ENCODE measurements at places on chromosomes 1 and 21.

- no peak for DNase-seq
Observed at GRCh38 chr1:203473781-203474305, 1.8 kb upstream of the PRELP start.

- no peak for DNase-seq
Observed at GRCh38 chr1:46983166-46983829, 40.2 kb upstream of the CYP4X1 start.

DNA sequence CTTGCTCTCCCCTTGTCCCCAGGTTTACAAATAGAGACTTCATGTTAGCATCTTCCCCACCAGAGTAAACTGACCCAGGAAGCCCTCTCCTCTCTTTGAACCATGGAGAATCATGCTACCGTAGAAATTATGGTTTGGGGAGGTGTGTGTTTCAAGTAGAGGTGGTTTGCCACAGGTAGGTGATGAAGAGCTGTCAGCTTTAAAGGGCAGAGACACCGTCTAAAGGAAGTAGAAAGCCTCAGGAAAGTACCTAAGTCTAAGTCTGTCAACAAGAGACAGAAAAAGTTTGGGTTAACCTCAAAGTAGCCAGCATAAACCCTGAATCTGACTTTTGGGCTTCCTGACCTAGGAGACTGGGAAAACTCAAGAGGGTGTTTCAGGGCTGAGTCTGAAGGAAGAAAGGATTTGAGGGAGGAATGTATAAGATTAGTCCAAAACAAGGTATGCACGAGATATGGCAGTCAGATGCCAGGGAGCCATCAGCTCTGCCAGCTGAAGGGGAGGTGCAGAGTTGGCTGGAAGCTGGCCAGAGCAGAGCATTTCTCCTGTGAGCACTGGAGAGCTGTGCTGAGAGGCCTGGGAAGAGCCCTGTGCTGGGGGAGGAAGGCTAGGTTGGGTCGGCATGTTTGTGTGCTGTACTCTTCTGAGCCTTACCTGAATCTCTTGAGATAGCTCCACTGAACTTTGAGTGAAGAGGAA is 14.3 kb downstream of the ADAMTSL4 start:
- no peak for DNase-seq

- no peak for DNase-seq
Observed at GRCh38 chr1:171455967-171456366, 29.4 kb upstream of the PRRC2C start.

DNA sequence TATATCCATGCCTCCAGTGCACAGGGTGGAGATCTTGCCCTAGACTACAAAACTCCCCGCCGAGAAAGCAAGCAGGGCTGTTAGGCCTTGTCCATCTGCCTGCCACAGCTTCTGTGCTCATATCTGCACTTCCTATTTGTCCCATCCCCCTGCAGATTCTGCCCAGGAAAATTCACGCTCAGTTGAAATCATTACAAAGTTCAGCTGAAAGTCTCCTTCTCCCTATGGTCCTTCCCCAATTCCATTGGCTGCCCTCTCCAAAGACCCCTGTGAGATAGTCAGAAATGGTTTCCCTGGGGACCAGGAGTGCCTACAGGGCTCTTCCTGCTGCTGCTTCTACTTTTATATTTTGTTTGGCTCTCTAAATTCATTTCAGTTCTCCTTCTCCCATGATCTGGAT is 63.2 kb downstream of the DTL start:
- DNase-seq, result no peak

GRCh38 chr21:43812139-43812821 is 22.9 kb downstream of the RRP1 start:
- DNase-seq, result no peak

DNA sequence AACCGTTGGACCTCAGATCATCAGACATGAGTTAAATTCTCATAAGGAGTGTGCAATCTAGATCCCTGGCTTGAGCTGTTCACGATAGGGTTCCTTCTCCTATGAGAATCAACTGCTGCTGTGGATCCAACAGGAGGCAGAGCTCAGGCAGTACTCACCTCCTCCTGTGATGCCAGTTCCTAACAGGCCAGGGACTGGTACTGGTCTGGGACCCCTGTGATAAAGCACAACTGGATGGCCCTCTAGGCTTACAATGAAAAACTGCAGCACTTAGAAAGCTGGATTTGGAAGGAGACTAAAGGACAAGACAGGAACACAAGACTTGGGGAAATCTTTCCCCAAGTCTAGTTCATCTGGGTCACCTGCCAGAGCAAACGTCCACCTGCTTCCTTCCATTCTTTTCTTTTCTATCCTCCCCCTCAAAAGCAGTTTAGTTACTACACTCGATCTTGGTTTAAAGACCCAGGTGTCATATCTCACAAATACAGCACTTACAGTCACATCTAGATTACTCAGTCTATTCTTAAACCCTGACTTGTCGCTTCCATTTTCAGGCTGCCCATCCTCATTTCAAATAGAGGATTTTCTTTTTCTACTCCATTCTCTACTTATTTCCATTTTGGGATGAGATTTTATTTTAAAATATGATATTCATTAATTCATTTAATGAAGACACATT is 59.8 kb downstream of the PTPN14 start:
- DNase-seq, result no peak

- DNase-seq, result no peak
Observed at GRCh38 chr1:198416296-198416695, 124.2 kb downstream of the ATP6V1G3 start.

DNA sequence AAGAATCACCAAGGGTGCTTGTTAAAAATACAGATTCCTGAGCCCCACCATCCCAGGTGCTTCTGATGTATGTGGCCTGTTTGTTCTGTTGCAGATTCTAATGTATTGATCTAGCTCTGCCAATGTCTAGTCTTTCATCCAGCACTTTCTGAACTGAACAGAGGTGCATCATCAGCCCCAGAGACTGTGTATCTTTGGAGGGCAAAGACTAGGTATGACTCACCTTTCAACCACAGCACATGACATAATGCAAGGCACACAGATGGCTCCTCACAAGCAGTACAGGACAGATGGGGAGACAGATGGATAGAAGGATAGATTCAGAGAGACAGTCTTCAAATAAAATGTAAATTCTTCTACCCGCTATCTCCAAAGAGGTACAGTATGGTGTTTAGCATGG is 32.3 kb downstream of the CD58 start:
- DNase-seq, result no peak

- DNase-seq, result no peak
Observed at GRCh38 chr1:41941381-41941780, 22.7 kb upstream of the HIVEP3 start.

DNA sequence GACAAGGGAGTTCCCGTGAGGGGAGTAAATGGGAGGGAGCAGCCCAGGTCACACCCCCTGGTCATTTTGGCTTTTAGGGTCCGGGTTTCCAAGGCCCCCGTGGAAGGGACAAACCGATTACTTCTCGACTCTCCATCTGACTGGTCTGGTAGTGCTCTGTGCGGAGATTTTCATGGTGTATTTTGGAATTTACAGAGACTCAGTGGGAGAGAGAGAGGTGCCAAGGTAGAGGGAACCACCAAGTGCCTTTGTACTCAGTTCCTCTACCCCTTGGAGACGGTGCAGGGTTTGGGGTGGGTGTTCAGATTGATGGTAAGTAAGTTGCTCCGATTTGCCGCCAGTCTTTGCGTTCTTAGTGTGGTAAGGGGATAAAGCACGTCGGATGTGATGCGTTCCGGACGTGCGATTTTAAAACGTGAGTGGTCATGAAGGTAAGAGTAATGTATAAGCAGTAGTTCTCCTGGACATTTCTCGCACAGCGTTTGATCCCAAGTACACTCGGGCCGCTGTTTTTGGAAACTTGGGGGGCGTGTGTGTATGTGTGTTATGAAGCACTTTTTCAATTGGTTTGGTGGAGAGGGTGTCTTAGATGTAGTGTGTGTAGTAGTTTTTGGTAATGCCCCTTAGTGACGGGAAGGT is 682 bp downstream of the SUCO start:
- no peak for DNase-seq

- DNase-seq, result no peak
Observed at GRCh38 chr1:36199934-36200741, 24.1 kb upstream of the THRAP3 start.

DNA sequence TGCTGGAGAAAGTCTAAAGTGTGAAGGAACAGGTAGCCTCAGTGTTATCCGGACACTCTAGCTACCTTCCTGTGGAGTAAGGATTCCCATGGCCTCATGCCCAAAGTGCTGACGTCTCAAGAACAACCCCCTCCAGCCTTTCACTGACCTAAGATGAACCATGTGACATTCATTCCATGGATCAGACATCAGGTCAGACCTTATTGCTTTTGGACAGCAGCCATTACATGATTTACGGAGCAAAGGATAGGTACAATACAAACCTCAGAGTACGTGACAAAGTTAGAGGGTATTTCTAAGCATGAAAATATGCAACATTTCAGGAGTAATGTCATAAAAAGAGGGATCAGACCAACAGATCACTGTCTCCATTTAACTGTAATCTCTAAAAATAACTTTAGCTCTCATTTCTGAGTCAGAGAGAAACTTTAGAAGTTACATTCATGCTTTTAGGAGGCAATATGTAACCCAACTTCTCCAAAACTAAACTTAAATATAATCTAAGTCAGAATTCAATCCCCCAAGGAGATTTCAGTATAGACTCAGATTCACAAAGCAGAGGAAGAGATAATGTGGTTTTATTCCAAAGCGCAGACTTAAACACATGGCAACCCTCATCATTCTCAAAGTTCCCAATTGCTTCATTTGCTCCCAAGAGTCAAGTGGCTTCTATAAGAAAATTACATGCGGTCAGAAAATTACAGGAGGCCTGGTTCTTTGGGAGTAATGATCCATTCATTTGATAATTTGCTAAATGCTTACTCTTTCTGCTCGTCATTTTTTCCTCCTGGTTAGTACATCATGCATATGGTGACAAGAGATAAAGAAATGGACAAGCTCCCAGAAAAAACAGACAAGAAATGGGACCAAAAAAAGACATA is 280.4 kb downstream of the SETD4 start:
- no peak for DNase-seq

- no peak for DNase-seq
Observed at GRCh38 chr1:225739542-225740107, 38.0 kb upstream of the SRP9 start.

GRCh38 chr1:27882543-27882903 is 10.2 kb downstream of the THEMIS2 start:
- DNase-seq, result no peak

DNA sequence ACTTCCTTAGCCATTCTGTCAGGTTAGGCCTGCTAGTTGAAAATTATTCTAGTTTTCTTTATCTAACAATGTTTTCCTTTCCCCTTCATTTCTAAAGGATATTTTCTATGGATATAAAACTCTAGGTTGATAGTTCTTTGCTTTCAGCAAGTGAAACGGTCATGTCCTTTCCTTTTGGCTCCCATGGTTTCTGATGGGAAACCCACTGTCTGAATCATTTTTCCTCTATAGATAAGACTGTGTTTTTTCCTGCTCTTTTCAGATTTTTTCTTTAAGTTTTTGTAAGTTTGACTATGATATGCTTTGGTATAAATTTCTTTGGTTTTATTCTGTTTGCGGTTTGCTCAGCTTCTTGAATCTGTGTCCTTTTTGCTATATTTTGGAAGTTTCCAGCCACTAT is 800.9 kb downstream of the USP25 start:
- no peak for DNase-seq

DNA sequence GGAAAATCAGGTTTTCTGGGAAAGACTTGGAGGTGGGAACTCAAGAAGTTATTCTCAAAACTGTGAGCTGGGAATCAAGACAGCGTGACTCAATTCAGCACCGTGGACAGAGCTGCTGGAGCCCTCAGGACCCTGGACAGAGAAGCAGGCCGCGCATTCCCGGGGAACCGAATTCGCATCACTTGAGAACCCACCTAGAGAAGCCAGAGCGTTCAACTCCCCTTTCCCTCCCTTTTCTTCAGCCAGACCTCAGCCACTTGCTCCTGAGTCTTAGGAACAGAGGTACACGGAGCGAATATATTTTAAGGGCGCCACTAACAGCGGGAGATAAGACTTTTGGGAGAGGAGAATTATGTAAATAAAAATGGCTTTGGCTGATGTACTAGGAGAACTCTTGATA is 2.0 kb upstream of the LIN28A start:
- no peak for DNase-seq

- no peak for DNase-seq
Observed at GRCh38 chr1:89637496-89637895, 4.6 kb downstream of the LRRC8C start.

DNA sequence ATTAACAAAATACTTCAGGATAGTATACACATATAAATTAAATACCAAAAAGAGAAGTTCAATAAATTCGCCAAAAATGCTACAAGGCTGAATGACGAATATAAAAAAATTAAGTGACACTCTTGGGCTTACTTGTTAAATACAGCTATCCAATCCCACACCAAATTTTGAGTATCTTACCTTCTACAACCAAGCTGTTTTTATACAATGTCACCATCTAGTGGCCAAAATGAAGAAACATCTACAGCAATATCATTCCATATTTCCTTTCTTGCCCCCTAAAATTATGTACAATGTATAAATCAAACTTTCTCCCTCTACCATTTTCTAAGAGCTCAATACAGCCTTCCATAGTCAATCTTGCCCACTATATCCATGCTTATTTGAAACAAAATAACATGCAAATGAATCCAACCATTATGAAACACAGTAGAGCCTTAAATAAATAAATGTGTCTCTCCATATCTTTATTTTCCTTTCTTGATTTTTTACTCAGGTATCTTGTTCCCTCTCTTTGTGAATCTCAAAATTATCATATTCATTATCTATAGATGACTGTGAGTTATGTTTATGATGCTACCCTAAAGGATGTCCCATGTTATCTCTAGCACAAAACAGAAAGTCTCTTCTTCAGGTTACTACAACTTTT is 86.3 kb downstream of the ACBD6 start:
- peak; percentile 41 for DNase-seq

DNA sequence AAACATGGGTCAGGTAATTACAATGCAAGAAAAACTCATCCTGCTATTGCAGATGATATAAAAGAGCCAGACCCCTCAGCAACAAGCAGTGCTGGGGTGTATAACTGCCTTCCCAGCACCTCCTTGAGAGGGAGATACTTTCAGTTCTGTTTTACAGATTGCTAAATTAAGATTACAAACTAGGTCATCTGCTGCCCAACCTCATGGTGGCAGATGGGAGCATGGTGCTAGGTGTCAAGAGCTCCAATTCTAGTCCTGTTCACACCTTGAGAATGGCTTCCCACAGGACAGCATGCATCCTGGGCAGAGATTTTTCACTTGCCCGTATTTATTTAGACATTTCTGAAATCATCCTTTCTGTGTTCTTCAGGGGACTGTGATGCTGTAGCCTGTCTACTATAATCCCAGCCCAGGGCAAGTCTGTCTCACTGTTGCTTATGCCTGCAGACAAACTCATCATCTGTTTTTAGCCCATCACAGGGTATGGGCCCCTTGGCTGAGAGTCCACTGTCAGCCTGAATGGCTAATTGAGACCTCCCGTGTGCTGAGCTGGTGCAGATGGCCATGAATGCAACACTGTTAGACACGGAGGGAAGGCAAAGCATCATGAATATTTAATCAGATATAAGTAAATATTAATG is 40.2 kb upstream of the PBX1 start:
- DNase-seq, result no peak

DNA sequence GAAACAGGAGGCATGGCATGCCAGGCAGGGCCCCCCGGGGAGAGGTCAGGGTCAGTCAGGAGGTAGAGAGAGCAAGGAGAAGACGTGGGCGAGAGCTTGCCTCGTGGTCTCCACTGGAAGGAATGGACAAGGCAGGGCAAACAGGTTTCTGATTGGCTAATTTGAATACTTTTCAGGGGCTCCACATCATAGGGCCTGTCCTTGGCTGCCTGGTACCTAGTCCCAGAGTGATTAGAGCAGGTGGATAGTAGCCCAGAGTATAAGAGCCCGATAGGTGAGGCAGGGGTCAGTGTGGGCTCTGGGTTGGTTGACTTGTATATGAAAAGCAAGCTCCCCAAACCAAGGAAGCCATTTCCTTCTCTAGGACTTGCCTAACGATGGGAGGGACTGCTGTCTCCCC is 178.6 kb downstream of the ZP4 start:
- DNase-seq, result no peak

- no peak for DNase-seq
Observed at GRCh38 chr1:81597720-81598426, 202.9 kb upstream of the ADGRL2 start.
